Activated naive CD8-positive, alpha-beta T cell treated with anti-CD3 and anti-CD28 coated beads for 36 hours (primary cell): ENCODE measurements at places on chromosomes 3 and 15. TPM values are rescaled to one million over a fixed set of nuclear protein-coding genes. Genes with fewer than 3 reads are reported as not detected.

The PGBD4 gene
- total RNA-seq: 2.7 TPM

The CPNE9 gene
- total RNA-seq: not detected

GRCh38 chr15:40353697-40354096 lies 2.9 kb downstream of the PHGR1 start:
- H3K4me3 ChIP-seq: no peak overlapping the region
- H3K36me3 ChIP-seq: no peaks in the 10 kb centered on the region
- H3K27me3 ChIP-seq: peaks cover 3% of the 10 kb centered on the region
- H3K27ac ChIP-seq: no peak overlapping the region
- DNase-seq: no peak
- H3K4me1 ChIP-seq: peaks cover 3% of the 10 kb centered on the region

- peaks cover under 1% of the 10 kb centered on the region for H3K4me1 ChIP-seq
- no peak overlapping the region for H3K27ac ChIP-seq
- H3K36me3 ChIP-seq: no peaks in the 10 kb centered on the region
- no peak for DNase-seq
Measured at GRCh38 chr15:92001307-92001706, 147.8 kb downstream of the SLCO3A1 start.

- no peak for DNase-seq
- H3K27ac ChIP-seq: no peak overlapping the region
- peaks cover 51% of the 10 kb centered on the region for H3K36me3 ChIP-seq
Measured at GRCh38 chr3:172201870-172202236, 162.5 kb downstream of the FNDC3B start.

GRCh38 chr3:56971816-56972215 lies 88.6 kb upstream of the SPATA12 start:
- H3K27me3 ChIP-seq: no peaks in the 10 kb centered on the region
- peaks cover 6% of the 10 kb centered on the region for H3K4me1 ChIP-seq
- no peak for DNase-seq
- H3K4me3 ChIP-seq: no peak overlapping the region
- no peak overlapping the region for H3K27ac ChIP-seq

DNA sequence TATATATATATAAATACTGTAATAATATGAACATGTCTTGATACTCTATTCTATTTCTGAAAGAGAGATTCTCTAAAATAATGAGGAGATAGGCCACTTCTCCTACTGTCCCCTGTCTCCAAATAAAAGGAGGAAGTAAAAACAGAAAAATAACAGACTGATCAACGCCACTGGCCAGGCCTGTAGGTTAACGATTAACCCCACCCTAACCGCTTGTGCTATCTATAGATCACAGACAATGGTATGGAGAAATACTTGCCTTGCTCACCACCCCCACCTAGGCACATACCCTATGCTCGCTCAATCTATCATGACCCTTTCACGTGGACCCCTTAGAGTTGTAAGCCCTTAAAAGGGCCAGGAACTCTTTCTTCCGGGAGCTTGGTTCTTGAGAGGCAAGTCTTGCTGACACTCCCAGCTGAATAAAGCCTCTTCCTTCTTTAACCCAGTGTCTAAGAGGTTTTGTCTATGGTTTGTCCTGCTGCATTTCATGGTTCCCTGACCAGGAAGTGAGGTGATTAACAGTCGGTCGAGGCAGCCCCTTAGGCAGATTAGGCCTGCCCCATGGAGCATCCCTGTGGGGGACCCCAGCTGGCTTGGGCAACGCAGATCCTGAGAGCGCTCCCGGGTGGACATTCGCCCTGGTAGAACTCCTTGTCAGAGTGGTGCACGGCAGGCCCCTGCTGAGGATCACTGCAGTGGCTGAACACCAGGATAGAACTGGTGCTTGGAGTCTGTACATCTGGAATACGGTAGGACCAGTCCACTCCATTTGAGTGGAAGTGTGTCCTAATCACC lies 521.8 kb upstream of the CNTN3 start:
- H3K27me3 ChIP-seq: no peaks in the 10 kb centered on the region
- no peaks in the 10 kb centered on the region for H3K4me1 ChIP-seq
- no peak overlapping the region for H3K4me3 ChIP-seq
- H3K27ac ChIP-seq: no peak overlapping the region

DNA sequence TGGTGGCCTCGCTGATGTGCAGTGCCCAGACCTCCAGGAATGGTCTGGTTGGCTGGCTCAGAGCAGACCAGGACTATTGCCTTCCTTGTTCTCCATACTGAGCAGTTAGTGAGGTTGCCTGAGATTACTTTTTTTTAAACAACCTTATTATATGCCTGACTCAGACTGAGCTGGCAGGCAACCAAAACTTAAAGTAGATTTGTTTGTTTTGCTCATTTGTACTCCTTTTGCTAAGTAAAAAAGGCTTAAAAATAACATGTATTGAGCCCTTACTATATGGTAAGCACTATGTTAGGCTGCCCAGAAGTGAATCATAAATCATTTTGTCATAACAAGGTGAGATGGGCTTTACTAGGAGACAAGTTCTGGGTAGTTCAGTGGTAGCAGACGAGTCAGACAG lies 92.4 kb downstream of the GHSR start:
- H3K27ac ChIP-seq: no peak overlapping the region
- H3K27me3 ChIP-seq: no peaks in the 10 kb centered on the region
- peaks cover 7% of the 10 kb centered on the region for H3K36me3 ChIP-seq
- H3K4me1 ChIP-seq: no peaks in the 10 kb centered on the region

- H3K36me3 ChIP-seq: no peaks in the 10 kb centered on the region
- H3K4me1 ChIP-seq: peaks cover 5% of the 10 kb centered on the region
- no peak overlapping the region for H3K27ac ChIP-seq
- no peak for DNase-seq
Measured at GRCh38 chr3:13584901-13585300, 36.0 kb downstream of the FBLN2 start.

DNA sequence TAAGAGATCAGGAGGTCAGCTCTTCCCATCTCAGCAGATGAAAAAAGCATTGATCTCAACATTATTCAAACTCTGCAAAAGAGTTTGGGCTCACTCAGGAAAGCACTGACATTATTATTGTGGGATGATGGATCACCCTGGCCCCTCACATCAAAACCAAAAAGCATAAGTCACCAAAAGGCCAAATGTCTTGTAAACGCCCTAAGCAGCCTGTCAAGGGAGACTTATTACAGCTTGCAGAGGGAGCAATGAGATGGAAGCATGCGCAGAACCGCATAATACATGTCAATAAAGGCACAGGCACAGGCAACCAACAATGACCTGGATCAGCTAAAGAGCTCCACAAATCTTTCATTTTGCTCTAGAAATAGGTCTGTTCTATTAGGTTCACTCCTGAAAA lies 4.6 kb downstream of the FSIP1 start:
- DNase-seq: no peak
- no peak overlapping the region for H3K4me3 ChIP-seq
- H3K4me1 ChIP-seq: peaks cover 21% of the 10 kb centered on the region
- no peak overlapping the region for H3K27ac ChIP-seq
- peaks cover 4% of the 10 kb centered on the region for H3K27me3 ChIP-seq

GRCh38 chr3:94494992-94495391 lies 432.1 kb downstream of the NSUN3 start:
- no peak for DNase-seq
- H3K27ac ChIP-seq: no peak overlapping the region
- no peaks in the 10 kb centered on the region for H3K27me3 ChIP-seq
- no peaks in the 10 kb centered on the region for H3K4me1 ChIP-seq

DNA sequence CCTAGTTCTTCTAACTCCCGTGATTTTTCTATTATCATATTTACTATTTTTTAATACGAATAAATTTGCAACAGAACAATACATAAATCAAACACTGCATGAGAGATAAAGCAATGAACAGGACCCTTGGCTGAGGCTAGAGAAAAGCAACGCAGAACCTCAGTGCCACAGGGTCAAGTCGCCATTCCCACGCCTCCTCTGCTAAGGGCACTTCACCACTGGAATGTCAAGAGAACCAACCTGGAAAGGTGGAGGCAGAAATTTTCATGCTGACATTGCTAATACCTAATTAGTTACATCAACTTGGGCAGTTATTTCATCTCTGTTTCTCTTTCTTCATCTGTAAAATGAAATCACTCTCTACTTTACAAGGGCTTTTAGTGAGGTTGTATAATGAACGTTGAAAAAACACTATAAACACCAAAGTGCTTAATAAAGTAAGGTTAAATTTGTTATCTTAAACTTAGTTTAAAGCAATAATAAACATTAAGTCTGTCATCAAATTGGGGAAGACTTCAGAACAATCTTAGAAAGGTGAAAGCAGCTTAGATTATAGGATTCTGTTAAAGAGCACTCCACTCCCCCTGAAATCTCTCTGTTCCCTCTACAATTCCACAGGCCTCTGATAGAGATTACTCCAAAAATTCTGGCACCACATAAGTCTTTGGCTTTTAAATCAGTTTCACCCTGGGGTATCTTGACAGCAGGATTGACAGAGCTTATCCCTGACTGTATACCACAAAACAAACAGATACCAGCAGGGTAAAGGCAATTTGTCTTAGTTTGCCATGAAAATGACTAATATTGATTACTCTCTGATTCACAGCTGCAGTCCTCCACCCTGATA lies 41.9 kb downstream of the PLCH1 start:
- H3K27ac ChIP-seq: no peak overlapping the region
- no peak overlapping the region for H3K4me3 ChIP-seq
- no peaks in the 10 kb centered on the region for H3K27me3 ChIP-seq
- no peak for DNase-seq
- H3K4me1 ChIP-seq: no peaks in the 10 kb centered on the region
- no peaks in the 10 kb centered on the region for H3K36me3 ChIP-seq
